Epithelial cell of prostate (primary cell): ENCODE measurements at places on chromosomes 2 and 18.

GRCh38 chr2:147933931-147934330 is 86.6 kb downstream of the ORC4 start:
- DNase-seq = no peak

GRCh38 chr2:4533806-4534205 is 830.4 kb downstream of the DCDC2C start:
- no peak for DNase-seq

DNA sequence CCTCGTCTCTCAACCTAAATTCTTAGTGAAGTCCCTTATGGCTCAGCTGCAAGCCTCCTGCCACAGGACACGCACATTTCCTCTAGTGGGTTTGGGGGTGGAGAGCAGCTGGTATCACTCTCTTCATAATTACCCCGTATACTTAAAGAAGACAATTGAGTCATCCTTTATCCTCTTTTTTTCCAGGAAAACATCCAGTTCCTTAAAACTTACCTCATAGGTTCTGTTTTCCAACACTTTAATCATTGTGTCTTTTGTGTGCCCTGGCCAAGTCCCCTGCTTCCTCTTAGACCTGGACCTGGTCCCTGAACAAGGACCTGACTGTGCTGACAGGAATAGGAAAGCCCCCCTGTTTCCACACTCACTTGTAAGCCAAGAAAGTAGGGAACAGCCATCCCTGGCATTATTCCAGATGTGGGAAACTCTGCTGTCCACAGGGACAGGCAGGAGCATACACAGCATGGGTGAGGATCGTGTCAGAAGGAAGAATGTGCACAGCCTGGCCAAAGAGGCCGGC is 42.3 kb upstream of the MYO1B start:
- no peak for DNase-seq

DNA sequence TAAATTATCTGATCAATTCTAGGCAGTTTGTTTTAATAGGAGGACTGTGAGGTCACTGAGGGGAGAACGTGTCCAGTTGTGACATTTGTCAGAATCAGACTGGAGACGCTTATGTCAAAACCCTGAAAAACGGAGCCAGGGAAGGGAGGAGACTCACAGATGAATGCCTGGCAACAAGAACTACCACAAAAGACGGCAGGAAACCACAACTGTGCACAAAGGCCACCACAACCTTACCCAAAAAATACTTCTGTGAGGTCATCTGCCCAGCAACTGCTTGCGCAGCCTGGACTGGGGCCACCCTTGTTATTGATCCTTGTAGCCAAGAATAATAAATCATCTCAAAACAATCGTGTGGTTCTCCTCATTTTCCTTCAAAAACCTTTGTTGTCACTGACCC is 173.0 kb upstream of the ALKAL2 start:
- DNase-seq = no peak

DNA sequence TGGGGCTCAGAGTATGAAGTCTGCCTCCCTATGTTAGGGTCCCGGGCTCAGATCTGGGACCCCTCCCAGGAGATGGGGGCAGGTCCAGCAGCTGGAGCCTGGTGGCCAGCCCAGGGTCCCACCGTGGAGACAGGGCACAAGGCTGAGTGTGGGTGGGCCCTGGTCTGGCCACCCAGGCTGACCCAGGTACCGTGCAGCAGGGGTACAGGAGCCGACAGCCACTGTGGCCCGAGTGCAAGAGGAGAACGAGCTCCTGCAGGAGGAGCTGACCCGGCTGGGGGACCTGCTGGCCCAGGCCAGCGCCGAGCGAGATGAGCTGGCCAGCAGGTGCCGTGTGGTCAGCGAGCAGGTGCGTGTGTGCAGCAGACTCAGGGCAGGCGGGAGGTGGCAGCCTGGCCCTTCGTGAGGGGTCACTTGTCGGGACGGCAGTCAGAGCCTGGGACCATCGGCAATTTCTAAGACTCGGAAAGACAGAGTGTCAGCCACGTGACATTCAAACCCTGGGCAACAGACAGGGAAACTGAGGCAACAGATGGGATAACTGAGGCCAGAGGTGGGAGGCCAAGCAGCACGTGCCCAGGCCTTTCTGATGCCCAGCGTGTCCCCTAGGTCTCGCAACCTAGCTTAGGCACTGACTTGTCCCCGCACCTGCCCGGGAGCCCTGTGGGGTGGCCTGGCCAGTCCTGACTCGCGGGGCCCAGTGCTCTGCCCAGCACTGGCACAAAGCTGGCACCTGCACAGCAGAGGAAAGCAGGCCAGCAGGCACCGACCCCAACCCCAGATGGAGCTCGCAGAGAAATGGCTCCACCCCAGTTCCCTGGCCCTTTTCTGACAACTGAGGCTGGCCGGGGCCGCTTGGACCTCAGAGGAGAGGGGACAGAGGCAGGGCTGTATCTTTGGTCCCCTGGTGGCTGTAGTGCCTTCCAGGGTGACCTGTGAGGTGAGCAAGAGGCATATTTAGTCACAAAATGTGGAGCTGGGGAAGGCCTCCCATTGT is 13.9 kb downstream of the CROCC2 start:
- no peak for DNase-seq

DNA sequence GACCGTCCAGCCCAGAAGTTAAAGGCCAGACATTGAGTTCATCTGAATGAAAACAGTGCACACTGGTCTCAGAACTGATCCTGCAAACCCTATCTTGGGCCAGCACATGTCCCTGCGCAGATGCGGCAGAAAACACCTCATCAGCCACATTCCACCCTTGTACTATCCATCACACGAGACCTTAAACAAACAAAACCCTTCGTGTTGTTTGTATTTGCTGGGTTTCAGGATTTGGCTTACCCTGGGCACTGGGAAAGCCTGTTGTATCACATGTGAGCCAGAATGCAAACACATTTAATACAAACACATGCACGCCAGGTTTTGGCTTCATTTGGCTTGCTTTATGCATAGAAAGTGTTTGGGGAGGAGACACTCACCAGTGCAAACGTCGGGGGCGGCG is 12.5 kb downstream of the WIPF1 start:
- no peak for DNase-seq
